Amniotic stem cell (primary cell): ENCODE measurements at places on chromosomes 5 and 9.
A peak's percentile ranks its signal among the peaks of the same experiment; 100 is the strongest.

- DNase-seq = no peak
Measured at GRCh38 chr5:33565324-33565723, 124.6 kb downstream of the TARS1 start.

DNA sequence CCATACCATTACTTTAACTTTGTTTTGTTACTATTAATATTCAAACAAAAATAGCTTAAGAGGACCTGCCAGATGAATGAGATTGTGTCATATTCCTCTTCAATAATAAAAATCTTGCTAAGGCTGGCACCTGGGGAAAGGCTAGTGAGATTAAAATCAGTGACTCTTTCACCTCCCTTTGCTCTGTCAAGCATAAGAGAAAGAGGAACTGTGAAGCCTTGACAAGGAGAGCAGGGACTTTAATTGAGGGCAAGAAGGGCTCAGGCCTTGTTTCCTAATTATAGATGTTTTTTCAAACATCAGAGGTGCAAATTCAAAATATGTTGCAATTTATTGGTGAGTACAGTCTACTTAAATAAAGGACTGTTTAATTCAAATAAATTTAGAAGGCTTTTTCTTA, 91.7 kb downstream of the SPATA31D1 start:
- no peak for DNase-seq

DNA sequence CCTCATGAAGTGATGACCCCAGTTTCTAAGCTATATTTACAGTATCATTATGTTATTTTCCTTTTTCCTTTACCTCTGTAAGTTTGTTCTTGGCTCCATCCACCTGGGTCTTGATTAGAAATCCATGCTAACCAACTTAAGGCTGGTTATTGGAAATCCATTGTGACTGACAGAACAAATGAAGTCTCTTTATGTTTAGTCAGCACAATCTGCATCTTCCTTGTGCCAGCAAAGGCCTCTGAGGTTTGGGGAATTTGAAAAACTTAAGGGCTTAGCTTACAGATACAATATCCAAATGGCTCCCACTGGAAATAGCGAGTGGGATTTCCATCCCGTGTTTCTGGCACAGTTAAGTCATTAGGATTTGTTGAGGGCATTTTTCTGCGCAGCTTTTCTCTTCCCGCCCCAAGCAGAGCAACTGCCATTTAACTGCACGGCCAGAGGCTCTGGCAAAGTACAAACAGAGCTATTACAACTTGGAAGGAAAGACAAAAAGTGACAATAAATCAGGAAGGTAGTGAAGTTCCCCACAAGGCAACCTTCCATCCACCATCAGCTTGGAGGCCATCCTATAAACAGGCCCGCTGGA, 64.2 kb downstream of the DCP2 start:
- DNase-seq = no peak

- DNase-seq = peak; percentile 26
Measured at GRCh38 chr5:115544043-115544435, 536 bp downstream of the FEM1C start.

DNA sequence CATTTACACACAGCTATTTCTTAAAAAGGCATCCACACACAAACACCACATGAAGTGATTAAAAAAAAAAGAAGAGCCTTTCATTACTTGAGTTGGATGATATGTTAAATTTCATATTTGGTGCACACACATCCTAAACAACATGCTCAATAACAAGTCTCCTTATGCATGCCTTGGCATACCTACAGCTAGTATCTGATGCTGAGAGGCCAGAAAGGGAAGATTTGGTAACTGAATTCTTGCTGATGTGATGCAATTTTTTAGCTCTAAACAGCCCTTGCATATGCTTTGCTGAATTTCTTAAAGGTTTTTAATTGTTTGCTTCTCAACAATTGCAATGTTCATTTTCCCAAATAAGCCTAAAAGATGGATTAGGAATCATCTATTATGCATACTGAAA, 338.8 kb downstream of the ARL15 start:
- DNase-seq = no peak

DNA sequence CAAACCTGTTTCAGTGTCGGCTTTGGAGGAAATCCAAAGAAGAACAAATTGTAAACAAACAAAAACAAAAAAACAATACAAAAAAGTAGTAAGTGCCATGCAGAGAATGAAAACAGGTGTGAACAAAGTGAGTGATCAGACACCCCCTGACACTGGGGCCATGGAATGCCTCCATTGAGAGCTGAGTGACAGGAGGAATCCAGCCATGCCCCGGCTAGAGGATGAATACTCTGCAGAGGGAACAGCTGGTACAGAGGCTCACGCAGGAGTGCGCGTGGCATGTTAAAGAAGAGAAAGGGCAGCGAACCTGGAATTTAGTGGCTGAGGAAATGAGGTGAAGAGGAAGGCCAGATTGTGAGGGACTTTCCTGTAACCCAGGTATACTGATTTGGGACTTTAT, 15.5 kb upstream of the CCNJL start:
- no peak for DNase-seq

DNA sequence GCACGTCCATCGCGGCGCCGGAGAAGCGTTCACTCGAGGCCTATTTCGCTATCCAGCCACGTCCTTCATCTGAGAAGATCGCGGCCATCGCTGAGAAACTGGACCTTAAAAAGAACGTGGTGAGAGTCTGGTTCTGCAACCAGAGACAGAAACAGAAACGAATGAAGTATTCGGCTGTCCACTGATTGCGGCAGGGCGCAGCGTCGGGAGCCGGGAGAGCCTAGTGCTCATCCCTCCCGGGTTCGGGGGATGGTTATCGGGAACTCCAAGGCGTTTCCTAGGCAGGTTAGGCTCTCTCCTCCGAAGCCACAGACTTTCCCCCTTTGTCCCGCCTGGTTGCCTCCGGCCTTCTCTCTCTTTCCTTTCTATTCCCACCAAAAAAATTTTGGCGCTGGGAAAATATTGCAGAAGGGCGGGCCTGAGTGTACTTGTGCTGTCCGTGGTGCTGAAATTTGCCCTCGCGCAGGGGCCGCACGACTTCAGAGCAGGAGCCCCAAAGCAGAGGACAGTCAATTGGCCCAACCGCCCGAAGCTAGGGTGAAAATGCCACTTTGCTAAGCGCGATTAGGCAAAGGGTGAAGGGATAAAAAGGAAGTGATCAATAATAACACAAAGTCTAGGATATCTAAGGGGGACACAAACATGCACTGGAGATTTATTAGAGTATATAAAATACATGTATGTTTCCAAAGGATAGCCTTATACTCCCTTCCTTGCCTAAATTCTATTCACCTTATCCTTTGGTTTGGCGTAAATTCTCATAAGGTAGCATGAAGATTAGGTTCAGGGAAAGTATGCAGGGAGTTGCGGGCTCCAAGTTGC, 1.8 kb downstream of the POU4F3 start:
- DNase-seq = no peak

DNA sequence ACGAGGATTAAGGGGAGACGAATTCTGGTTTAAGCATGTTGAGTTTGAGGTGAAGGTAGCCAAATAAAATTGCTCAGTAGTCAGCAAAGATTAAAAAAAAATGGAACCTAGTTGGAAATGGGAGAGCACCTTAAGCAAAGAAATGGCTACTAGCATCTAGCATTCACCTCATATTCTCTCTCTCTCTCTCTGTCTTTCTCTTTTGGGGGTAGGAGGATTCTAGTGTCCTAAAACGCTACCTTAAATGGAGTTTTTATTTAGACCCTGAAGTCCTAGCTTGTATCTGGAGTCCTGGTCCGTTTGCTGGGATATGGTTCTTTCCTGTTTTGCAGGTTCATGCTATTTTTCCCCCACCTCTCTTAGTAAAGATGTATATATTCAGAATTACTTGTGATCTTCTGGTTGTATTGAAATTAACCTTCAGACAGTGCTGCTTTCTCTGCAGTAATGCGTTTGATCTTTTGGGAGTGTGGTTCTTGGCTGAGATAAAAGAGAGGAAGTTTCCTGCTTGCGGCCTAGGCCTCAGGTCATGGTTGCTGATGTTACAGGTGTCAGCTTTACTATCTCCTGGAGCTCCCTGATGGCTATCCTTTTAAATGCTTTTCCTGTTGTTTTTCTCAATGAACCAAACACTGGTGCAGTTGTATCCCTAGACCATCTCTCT, 8.0 kb downstream of the TGFBR1 start:
- DNase-seq = no peak

- DNase-seq = no peak
Measured at GRCh38 chr9:126860757-126861466, 473 bp downstream of the ZBTB34 start.

GRCh38 chr5:100148239-100148638, 386.9 kb upstream of the FAM174A start:
- no peak for DNase-seq

- no peak for DNase-seq
Measured at GRCh38 chr9:126456441-126457174, 130.0 kb downstream of the MVB12B start.

- DNase-seq = no peak
Measured at GRCh38 chr5:17077440-17078233, 139.8 kb upstream of the BASP1 start.

- no peak for DNase-seq
Measured at GRCh38 chr9:34651321-34651720, 664 bp upstream of the IL11RA start.
